ENCODE measurements at places on chromosomes 7 and 10. TPM values are rescaled to one million over a fixed set of nuclear protein-coding genes. Genes with fewer than 3 reads are reported as not detected.

- no peak for DNase-seq
- H3K27ac ChIP-seq = no peak overlapping the region
- no peaks in the 10 kb centered on the region for H3K4me1 ChIP-seq
- no peak overlapping the region for H3K4me3 ChIP-seq
Observed at GRCh38 chr7:20475756-20476155, 139.7 kb upstream of the ABCB5 start.

- H3K4me3 ChIP-seq = no peak overlapping the region
- no peaks in the 10 kb centered on the region for H3K27me3 ChIP-seq
- H3K27ac ChIP-seq = peak overlapping the region; percentile 90
- DNase-seq = no peak
Observed at GRCh38 chr7:36388423-36388822, 1.2 kb upstream of the ANLN start.

- H3K4me1 ChIP-seq = peaks cover 83% of the 10 kb centered on the region
- H3K36me3 ChIP-seq = no peaks in the 10 kb centered on the region
- no peak for DNase-seq
Observed at GRCh38 chr10:80201608-80202141, 3.7 kb downstream of the ANXA11 start.

- no peak overlapping the region for H3K4me3 ChIP-seq
Observed at GRCh38 chr7:150430465-150431085, 19.9 kb upstream of the GIMAP8 start.

- H3K27me3 ChIP-seq = no peaks in the 10 kb centered on the region
- no peak for DNase-seq
- H3K36me3 ChIP-seq = no peaks in the 10 kb centered on the region
- no peak overlapping the region for H3K4me3 ChIP-seq
Observed at GRCh38 chr7:82419200-82419599, 24.4 kb downstream of the CACNA2D1 start.

- H3K27ac ChIP-seq = no peak overlapping the region
- H3K4me3 ChIP-seq = no peak overlapping the region
- H3K27me3 ChIP-seq = peaks cover 37% of the 10 kb centered on the region
- DNase-seq = no peak
- no peaks in the 10 kb centered on the region for H3K36me3 ChIP-seq
Observed at GRCh38 chr10:130364631-130365411, 228.6 kb downstream of the GLRX3 start.

DNA sequence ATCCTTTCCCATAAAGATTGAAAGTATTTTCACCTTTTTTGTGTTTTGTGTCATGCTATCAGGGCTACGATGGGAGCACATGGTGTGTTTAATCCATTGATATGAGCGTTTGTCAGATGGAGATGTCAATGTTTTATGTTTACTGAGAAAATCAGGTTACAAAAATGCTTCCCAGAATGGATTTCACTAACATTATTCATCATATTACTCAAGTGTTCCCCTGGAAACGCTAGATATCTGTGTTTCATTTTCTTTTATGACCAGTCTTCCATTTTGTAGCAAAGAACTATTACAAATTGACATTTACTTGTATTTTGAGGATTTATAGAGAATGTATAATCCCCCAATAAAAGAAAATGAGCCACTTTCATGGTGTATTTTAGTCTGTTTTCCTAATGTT is 293.5 kb upstream of the AKR1E2 start:
- H3K4me1 ChIP-seq = peaks cover 2% of the 10 kb centered on the region
- no peaks in the 10 kb centered on the region for H3K27me3 ChIP-seq

- no peaks in the 10 kb centered on the region for H3K27me3 ChIP-seq
- H3K4me3 ChIP-seq = no peak overlapping the region
- DNase-seq = no peak
- no peaks in the 10 kb centered on the region for H3K36me3 ChIP-seq
- no peak overlapping the region for H3K27ac ChIP-seq
- peaks cover 4% of the 10 kb centered on the region for H3K4me1 ChIP-seq
Observed at GRCh38 chr10:132138596-132138995, 48.2 kb upstream of the DPYSL4 start.

- no peaks in the 10 kb centered on the region for H3K36me3 ChIP-seq
- H3K27me3 ChIP-seq = no peaks in the 10 kb centered on the region
- peaks cover 12% of the 10 kb centered on the region for H3K4me1 ChIP-seq
- H3K27ac ChIP-seq = peak overlapping the region; percentile 23
Observed at GRCh38 chr7:179209-179681, 13.1 kb upstream of the FAM20C start.

DNA sequence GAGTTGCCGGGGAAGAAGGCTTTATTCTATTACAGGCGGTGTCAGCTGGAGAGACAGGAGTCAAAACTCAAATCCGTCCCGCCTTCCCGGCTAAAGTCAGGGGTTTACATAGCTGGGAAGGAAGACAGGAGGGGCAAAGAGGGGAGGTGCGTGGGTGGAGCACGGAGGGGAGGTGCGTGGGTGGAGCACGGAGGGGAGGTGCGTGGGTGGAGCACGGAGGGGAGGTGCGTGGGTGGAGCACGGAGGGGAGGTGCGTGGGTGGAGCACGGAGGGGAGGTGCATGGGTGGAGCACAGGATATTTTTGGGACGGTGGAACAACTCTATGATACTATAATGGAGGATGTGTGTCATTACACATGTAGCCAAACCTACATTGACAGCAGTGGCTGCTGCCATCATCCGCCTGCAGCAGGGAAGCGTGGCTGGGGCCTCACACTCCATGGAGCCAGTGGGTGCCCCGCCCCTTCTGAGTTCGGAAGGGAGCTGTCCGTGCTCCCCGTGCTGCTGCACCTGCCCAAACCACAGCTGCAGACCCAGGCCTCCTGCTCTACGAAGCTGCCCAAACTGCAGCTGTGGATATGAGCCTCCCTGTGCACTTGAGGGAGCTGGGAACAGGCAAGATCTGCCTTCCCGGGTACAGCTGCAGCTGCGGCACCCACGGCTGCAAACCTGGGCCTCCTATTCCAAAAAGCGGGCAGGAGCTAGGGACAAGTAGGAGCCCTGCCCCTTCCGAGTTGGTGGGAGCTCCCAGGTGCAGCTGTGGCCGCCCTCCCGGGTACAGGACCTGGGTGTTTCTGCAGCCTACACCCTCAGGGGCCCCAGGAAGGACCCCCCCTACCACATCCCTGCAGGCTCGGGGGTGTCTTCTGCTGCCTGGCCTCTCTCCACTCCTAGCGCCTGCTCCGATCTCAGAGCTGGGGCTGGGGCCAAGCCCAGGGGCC is 119.4 kb downstream of the DYNC2I1 start:
- H3K4me1 ChIP-seq = peaks cover 16% of the 10 kb centered on the region
- H3K36me3 ChIP-seq = no peaks in the 10 kb centered on the region
- no peak overlapping the region for H3K27ac ChIP-seq
- DNase-seq = no peak

The ZDHHC4 gene
- 57.4 TPM for total RNA-seq

The TAC1 gene
- 2.3 TPM for total RNA-seq

The SSC4D gene
- total RNA-seq = 0.66 TPM

The MSMB gene
- total RNA-seq = not detected

The FAM25A gene
- not detected for total RNA-seq

The ZNF12 gene
- total RNA-seq = 25.6 TPM

The DLX6 gene
- total RNA-seq = not detected

All from esophagus muscularis mucosa (tissue), 4 donors.